ENCODE measurements at places on chromosomes 11 and 22. TPM values are rescaled to one million over a fixed set of nuclear protein-coding genes. Genes with fewer than 3 reads are reported as not detected.

DNA sequence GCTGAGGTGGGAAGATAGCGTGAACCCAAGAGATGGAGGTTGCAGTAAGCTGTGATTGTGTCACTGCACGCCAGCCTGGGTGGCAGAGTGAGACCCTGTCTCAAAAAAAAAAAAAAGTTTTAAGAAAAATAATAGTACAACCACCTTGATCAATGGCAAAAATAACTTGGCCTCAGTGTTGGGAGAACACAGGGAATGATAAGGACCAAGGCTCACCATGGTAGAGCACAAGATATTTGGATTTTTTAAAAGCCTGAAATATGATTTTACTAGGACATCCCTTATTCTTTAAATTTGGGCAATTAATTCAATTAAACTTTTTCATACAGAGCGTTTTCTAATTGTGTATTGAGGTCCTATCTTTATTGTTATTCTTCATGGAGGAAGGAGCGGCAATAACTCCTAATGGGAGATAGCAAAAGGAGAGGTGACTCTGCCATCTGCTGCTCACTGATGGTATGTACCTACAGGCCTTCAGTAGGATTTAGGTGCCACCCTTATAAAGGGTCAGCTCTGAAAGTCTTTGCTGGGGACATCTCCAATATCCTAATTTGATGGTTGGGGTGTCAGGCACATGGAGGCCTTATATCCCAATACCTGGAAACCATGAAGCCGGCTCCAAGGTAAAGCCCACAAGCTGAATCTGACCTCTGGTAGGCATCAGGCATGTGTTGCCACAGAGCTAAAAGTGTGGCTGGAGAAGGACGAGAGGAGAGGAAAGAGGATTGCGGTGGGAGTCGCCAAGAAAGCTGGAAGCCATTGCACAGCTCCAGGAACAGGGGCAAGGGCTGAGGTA is 21.9 kb upstream of the POLD3 start:
- DNase-seq: peak; percentile 34

GRCh38 chr11:16133867-16134266 is 222.5 kb downstream of the SOX6 start:
- no peak for DNase-seq

DNA sequence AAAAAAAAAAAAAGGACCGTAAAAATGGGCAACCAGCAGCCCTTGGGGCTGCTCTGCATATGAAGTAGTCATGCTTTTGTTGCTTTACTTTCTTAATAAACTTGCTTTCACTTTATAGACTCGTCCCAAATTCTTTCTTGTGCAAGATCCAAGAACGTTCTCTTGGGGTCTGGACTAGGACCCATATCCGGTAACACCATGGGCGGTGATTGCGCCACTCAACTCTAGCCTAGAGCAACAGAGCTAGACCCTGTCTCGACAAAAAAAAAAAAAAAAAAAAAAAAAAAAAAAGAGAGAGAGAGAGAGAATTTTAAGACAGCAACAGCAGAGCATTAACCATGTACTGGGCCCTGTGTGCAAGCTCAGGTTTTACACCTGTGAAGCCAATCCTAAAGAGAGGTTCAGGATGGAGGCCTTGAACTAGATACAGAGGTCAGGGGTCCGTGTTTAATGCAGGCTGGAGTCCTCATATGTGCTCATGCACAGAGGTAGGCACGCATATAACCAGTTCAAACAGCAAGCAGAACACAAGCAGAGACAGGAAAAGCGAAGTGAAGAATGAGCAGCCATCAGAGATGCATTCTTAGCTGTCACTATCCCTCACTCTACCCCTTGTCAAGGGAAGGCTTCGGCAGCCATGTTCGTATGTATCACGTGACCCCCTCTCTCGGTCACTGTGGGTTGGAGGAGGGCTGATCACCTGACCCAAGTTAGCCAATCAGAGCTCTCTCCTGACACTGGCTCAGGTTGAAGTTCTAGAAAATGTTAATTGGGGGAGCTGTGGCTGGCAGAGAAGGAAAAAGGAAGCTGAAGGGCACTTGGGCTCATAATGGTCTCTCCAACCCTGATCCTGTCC is 16.7 kb upstream of the SYT12 start:
- no peak for DNase-seq

DNA sequence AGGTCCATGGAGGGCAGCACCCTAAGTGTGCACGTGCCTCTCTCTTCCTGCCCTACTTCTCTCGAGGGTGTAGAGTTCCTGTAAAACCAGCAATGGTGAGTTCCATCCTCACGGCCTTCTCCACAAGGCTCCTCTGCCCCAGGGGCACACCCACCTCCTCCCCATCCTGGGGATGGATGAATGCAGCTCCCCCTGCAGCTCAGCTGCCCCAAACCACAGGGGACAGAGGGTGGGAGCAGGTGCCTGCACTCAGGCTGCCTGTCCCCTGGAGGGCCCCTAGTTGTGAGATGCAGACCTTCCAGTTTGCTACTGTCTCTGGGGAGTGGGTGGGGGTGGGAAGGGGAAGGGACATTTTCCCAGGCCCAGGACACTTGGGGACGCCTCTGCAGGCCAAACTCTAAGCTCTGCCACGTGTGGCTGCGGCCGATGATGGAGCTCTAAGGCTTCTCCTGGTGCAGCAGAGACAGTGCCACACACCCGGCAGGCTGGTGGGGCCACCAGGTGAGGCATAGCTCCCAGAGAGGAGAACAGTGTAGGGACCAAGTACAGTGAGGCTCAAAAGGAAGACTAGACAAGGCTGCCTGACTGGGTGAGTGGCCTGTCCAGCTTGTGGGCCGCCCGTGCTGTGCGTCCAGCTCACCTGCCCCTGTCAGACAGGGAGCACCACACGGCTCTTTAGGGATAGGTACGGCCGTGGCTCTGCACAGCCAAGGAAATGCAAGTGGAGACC is 540.9 kb downstream of the TBC1D22A start:
- DNase-seq: no peak

DNA sequence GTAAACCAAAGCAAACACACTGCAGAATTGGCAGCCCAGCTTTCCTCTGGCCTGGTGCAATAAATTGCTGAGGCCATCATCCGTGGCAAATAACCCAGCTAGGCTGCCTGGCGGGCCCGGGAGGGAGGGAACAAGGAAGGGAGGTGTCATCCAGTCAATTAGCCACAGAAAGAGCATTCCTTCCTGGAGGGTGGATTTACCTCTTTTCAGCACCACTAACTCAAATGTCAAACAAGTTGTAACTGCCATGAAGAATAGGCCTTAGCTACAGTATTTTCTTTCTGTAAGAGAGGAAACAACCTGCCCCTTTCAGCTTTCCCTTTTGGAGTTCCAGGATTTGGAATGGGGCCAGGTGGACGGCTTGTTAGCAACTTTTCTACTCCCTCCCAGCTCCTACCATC is 163.8 kb upstream of the BDNF start:
- no peak for DNase-seq

MEN1 gene
- 22.3 TPM for polyA plus RNA-seq

DNA sequence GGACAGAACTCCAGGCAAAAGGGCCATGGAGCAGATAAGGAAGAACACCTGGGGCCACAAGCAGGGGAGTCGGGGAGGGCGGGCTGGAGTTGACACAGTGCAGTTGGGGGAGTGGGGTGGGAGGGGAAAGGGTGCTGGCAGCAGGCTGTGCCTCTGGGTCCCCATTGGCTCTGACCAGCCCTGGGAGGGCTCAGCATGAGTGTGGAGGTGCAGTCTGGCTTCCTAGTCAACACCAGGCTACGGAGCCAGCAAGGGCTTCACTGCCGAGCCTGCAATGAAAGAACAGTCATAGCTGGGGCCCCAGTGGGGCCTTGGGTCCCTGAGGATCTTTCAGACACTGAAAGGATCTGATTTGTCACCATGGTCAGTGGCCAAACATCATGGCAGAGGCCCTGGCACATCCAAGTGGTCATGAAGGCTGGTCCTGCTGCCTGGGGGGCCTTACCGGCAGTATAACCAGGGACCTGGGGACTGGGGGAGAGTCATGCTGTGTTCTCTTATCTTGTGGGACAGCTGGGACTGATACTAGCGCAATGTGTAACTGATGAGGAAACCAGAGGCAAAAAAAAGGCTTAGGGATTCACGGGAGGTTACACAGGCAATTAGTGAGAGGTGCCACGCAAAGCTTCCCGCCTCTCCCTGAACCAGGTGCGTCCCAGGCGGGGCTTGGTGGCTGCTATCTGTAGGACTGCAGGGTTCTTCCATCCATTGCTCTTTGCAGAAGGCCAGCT is 11.6 kb downstream of the SLC37A2 start:
- DNase-seq: no peak

UVRAG gene
- 9.7 TPM for polyA plus RNA-seq

- DNase-seq: no peak
Measured at GRCh38 chr11:15212876-15213275, 98.2 kb downstream of the INSC start.

DNA sequence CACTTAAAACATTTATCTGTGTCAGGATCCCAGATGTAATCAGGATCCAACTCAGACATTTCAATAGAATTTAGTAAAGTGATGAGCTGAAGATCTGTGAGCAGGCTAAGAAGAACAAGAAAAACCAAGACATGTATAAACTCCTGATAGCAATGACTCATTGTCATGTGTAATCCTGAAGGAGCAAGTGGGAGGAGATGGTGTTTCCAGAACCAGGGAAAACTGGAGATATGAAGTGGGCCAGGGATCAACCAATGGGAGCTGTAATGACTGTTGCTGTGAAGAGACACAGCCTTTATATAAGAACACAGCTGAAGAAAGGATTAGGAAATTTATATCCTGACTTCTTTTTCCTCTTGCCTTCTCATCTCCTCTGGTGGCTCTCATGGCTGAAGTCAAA is 682.5 kb upstream of the ARHGAP42 start:
- DNase-seq: no peak
